ENCODE measurements at places on chromosomes 4 and X.

GRCh38 chrX:153786669-153787068, 5.8 kb downstream of the SRPK3 start:
- no peak for DNase-seq

GRCh38 chr4:80079255-80079923, 6.4 kb upstream of the ANTXR2 start:
- DNase-seq = no peak

DNA sequence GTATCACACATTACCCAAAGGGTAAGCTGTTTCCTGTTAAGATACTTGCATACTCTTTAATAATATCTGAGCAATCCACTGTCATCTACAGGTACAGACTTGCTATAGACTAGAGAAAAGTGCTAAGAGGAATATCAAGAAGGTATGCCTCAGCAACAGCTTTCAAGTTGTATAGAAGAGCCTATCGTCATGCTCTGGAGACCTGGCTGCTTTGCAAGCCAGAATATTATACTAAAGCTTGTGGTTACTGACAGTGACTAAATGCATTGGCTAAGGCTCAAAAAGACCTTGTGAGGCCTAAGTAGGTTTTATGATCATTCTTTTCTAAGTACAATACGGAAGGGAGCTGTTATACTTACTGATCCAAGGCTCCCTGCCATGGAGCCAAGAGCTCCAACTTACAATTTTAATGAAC, 11.3 kb downstream of the LAMP2 start:
- DNase-seq = peak; percentile 5

DNA sequence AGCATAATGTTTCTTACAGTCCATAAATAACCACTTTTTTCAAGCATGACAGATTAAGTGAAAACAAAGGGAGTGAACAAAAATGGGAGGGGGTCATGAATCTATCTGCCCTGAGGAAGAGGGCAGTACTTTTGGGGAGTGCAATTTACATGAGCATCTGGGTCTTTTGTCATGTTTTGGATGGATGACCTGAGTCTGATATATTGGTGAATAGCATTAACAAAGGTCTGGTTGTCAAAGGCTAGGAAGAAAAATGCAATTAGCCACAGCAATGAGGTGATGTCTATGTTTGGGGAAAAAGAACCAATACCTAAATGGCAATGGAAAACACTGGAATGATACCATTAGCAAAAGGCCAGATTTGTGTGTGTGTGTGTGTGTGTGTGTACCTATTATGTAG, 15.1 kb upstream of the MAD2L1 start:
- DNase-seq = no peak

DNA sequence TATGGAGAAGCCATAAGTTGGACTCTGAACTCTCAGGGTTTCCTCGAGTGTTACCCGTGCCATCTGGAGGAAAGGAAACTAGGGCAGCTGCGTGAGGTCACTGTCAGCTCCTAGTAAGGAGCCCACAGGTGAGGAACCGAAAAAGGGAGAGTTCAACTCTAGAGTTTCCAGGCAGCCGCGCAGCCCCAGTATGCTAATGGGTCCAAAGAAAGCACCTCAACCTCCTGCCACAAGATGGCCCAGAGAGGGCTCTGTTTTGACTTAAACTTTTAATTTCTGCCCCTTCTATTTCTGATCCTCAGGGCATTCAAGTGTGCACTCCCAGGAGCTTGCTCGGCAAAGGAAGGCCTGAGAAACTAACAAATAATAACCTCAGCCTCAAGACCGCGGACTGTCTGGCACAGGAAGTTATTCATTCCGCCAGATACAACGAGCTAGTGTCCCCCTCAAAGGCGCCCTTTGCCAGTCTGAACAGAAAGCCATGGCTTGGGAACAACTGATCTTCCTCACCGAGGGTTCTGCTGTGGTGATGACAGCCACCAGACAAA, 13.9 kb downstream of the SCARB2 start:
- no peak for DNase-seq

GRCh38 chr4:183241322-183241640, 78.8 kb downstream of the CLDN22 start:
- DNase-seq = no peak

GRCh38 chr4:93828995-93829819, 654 bp downstream of the ATOH1 start:
- no peak for DNase-seq

Data from Panc1 (cell line).